ENCODE measurements at places on chromosomes 3 and 15.

DNA sequence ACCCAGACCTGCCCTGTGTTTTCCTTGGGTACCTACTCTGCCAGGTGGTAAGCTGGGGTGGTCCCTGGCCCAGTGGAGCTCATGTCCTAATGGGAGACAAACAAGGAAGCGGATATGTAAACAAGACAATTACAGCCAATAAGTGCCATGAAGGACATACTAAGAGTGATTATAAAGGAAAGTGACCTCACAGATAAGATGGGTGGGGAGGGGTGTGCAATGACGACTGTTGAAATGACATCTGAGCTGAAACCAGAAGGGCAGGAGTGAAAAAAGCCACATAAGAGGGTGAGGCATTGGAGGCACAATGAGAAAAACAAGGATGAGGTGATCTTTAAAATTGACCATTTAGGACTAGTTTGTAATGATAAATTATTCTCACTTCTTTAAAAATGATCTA lies 336.2 kb upstream of the IL12A start:
- no peak for DNase-seq

DNA sequence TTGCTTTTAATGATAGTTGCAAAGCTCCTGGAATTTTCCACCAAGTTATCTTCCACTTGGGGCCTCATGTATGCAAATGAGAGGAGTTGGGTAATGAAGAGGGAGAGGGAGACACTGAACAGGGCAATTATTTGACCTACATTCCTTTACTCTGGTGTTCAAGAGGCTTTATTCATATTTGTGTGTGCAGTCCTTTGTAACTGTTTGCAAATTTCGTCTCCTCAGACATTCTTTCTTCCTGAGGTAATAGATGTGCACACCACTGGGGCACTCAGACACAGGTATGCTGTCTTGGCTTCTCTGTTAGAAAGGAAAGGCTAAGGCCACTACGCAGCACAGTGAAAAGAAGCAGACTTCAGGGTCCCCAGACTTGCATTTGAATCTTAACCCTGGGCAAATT lies 189.7 kb upstream of the IL12A start:
- no peak for DNase-seq

DNA sequence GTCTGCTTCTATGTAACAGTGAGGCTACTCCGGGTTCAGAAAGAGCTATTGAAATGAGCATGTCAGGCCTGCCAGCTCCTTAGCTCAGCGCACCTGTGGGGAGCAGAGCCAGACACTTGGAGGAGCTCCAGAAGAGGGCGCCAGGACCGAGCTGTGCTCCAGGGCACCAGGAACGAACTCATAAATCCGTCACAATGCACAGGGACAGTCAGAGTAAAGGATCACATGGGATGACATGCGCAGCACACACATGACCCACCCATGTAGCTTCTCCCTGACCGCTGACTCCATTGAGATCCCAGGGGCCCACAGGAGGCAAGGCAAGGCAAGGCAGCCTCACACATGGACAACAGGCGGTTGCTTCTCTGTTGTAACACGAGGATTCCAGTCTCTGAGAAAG lies 26.0 kb upstream of the GNB5 start:
- DNase-seq = peak; percentile 32

DNA sequence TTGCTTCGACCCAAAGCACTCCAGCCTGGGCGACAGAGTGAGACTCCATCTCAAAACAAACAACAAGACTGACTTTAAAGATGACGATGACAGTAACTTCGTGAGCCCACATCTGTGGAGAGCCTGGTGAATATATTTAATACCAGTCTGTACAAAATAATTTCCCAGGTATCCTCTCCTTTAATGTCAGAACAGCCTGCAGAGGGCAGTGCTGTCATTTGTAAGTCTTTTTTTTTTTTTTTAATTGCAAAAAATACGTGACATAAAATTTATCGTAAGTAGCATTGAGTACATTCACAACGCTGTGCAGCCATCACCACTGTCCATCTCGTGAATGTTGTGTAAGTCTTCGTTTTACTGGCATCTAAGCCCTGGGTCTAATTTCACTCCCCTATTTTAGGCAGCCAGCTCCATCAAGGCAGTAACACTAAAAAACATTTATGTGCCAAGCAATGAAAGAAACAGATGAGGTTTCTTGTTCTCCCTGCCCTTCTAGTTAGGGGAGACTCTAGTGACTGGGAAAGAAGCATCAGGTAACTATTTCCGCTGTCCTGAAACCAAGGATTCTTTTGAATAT lies 1.4 kb downstream of the HTD2 start:
- peak; percentile 56 for DNase-seq

DNA sequence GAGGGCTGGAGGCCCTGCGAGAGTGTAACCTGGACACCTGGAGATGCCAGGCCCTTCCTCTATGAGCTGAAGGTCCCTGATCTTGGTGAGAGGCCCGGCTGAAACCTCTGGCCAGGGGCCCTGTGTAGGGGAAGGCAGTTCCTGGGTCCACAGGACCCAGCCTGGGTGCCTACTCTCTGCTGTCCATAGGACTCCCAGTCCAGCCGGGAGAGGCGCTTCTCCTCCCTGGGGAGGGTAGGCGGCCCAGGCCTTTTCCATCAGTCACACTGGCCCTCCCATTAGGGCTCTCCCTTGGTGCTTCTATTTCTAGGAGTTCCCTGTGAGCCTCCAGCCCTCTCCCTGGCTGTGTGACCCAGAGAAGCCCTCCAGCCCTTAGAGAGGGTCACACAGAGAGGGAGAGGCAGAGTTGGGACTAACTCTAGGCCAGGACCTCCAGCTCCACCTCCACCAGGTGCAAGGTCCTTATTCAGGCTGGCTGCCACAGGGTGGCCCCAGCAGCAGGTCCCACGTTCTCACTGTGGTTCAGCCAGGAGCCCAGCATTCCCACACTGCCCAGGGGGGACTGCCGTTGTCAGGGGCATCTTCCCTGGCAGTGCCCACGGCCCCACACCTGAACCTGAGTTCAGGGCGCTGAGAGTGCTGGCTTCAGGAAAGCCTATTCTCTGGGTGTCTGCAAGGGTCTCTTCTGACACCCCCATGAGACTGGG lies 146.8 kb downstream of the SMAD6 start:
- DNase-seq = no peak

DNA sequence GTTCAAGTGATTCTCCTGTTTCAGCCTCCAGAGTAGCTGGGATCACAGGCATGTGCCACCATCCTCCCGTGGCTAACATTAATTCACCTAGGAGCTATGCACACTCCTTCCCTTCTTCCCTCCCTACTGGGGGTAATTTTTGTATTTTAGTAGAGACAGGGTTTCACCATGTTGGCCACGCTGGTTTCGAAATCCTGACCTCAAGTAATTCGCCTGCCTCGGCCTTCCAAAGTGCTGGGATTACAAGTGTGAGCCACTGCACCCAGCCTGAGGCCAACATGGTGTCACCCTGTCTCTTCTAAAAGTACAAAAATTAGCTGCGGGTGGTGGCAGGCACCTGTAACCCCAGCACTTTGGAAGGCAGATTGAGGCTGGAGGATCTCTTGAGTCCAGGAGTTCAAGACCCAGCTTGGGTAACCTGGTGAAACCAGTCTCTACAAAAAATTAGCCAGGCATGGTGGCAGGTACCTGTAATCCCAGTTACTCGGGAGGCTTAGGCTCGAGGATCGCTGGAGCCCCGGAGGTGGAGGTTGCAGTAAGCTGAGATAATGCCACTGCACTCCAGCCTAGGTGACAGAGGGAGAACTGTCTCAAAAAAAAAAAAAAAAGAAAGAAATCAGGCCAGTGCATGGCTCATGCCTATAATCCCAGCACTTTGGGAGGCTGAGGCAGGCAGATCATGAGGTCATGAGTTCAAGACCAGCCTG lies 6.1 kb downstream of the RNU5B-1 start:
- DNase-seq = no peak

DNA sequence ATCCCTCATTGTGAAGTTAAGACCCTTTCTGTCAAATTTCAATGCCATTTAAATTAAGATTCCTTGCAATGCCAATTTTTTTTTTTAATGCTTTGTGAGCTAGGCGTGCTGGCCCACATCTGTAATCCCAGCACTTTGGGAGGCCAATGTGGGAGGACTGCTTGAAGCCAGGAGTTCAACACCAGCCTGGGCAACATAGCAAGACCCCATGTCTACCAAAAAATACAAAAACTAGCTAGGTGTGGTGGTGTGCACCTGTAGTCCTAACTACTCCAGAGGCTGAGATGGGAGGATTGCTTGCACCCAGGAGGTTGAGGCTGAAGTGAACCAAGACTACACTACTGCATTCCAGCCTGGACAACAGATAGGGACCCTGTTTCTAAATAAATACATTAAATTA lies 5.6 kb upstream of the SH3BP5 start:
- no peak for DNase-seq

DNA sequence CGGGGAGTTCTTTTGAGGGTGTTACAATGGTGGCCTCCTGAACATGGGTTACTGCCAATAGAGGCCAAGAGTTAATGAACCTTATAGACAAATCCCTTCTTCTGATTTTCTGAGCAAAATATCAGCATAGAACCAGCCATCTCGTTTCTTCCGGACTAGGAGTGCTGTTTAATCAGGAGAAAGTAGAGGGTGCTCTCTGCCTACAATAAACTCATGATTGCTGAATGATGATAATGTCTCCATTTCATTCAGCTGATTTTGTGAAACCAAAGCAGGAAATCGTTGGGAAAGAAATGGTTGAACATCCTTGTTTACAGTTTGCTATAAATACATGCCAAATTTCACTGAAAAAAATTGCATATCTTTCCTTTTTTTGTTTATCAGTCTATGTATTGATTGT lies 142.8 kb upstream of the PLSCR5 start:
- no peak for DNase-seq

DNA sequence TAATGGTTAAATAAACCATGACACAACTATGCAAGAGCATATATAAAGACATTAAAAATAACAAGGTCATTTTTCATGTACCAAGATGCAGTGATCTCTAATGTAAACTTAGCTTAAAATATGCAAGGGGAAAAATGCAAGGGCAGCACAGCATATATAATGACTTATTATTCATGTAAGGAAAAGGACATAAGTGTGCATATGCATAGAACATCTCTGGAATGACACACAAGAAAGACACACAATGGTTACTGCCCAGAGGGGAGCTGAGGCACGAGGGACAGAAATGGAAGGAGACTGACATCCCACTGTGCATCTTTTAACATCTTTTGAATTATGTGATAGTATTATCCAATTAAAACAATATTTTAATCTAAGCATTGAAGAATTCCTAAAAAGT lies 79.0 kb downstream of the FHIT start:
- no peak for DNase-seq

GRCh38 chr3:54756330-54756731 lies 171.5 kb downstream of the LRTM1 start:
- DNase-seq = no peak

DNA sequence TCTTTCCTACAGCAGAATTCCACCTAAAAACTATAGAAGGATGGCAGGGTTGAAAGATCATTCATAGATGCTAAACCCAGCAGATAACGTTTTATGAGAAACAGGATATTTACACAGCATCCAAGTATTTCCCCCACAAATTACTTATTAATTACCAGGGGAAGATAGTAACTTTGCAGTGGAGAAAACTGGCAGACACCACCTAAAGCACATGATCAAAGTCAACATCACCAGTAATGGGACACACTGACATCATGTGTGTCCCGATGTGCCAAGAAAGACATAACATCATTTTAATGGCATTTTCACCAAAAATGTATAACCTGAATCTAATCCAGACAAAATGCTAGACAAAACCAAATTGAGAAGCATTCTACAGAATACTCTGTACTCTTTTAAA lies 220.4 kb upstream of the THBS1 start:
- DNase-seq = no peak

- no peak for DNase-seq
These were observed 62.7 kb downstream of the TFDP2 start for GRCh38 chr3:142086581-142087090.

DNA sequence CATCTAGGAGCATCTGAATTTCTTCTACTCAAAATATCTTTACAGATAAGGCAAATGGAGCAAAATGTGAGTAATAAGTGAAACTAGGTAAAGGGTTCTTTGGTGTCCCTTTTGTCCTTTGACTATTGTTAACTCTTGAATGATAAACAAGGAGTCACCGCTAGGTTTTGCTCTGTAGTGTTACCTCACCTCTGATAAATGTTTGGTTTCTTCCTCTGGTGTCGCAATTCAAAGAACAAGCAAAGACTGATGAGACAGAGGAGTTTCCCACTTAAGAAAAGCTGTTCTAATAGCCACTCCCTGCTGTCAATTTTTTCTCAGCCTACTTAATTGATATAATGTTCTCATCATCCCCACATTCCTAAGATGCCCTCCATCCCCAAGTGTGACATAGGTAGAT lies 925.9 kb downstream of the IGSF11 start:
- DNase-seq = no peak

DNA sequence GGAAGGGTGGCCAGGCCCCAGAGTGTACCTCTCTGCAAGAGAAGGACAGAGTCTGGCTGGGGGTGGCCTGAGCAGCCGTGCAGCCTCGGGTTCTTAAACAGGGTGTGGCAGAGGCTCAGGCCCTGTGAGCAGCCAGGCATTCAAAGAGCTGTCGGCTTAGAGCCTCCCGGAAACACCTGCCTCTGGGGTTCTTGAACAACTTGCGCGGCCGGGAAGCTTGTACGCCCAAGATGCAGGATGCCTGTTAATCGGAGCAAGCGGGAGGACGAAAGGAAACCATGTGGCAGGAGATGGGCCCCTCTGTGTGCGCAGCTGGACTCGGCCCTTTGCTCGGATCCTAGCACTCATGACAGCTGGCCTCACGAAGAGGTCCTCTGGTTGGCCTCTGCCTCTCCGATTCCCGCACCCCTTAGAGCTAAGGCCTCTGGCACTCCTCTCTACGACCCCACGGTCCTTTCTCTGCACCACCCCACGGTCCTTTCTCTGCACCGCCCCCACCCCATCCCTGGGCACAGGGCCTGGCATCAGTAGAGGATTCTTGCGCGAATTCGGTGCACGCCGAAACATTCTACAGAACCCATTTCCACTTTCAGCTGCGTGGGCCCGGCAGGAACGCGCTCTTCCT lies 23.9 kb upstream of the TXNRD3 start:
- DNase-seq = no peak

GRCh38 chr3:190495796-190496195 lies 18.1 kb upstream of the IL1RAP start:
- peak; percentile 85 for DNase-seq

DNA sequence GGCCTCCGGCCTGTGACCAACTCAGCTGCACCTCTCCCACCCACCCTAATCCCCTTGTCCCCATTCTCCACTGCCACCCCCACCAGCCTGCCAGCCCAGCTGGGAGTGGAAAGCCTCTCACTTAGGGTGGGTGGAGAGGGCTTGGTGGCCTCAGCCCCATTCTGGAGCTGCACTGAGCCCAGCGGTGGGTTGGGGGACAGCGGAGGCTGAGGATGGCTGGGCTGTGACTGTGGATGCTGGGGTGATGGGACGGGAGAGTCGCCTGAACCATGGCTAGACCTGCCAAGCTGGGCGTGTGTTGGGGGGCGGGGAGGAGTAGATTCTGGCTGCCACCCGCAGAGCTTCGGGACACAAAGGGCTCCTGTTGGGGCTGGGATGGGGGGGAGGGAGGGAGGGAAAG lies 1.8 kb downstream of the CLCN2 start:
- DNase-seq = no peak

DNA sequence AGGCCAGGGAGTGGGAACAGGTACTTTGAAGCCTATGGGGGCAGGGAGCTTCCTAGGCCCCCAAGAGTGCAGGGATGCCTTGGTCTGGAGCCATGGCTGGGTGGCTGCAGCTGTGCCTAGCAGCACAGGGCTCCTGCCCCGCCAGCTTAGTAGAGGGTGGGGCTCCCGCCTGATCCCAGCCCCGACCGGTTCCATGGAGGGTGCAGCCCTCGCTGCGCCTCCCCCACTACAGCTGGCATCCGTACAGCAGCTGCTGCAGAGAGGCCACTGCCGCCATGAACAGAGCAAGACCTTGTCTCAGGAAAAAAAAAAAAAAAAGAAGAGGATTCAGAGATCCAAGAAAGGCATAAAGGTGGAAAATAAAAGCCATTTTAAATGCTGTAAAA lies 277.2 kb downstream of the UBE2E2 start:
- DNase-seq = no peak

GRCh38 chr15:48936666-48937065 lies 27.1 kb downstream of the SHC4 start:
- no peak for DNase-seq
